GM03348 (cell line): ENCODE measurements at places on chromosomes 13 and 19.

DNA sequence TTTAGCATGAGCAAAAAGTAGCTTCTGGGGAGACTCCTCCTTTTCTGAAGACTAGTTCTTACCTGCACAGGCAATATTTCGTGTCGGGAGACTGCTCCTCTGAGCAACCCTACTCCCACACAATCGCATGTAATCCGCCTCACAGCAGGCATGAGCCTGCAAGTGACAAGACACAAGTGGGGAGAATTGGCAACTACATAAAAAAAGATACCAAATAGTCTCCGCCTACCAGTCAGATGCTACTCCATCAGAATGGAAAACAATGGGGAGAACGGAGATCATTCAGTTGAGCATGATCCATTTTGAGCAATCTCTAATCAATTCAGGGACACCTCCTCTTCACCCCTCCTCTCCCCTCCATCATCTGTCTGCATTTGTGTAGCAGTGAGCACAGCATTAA, 321.0 kb downstream of the COG6 start:
- DNase-seq: no peak

DNA sequence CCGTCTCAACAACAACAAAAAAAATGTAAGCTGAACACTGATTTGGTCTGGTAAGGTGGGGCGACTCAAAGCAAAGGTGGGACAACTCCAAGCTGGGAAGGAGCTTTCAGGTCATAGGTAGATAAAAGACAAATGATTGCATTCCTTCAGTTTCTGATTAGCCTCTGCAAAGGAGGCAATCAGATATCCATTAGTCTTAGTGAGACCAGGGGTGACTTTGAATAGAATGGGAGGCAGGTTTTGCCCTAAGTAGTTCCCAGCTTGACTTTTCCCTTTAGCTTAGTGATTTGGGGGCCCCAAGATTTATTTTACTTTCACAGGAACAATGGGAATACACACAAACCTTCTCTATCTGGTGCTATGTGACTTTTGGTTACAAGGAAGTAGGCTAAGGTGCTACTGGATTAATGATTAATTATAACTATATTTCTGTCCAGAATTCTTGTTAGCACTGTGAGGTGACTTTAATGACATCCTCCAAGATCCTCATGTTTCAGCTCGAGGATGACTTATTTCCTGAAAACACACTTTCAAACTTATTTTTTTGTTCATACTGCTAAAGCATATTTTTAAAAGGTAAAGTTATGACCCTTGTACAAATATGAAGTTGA, 10.6 kb upstream of the MTRF1 start:
- no peak for DNase-seq

DNA sequence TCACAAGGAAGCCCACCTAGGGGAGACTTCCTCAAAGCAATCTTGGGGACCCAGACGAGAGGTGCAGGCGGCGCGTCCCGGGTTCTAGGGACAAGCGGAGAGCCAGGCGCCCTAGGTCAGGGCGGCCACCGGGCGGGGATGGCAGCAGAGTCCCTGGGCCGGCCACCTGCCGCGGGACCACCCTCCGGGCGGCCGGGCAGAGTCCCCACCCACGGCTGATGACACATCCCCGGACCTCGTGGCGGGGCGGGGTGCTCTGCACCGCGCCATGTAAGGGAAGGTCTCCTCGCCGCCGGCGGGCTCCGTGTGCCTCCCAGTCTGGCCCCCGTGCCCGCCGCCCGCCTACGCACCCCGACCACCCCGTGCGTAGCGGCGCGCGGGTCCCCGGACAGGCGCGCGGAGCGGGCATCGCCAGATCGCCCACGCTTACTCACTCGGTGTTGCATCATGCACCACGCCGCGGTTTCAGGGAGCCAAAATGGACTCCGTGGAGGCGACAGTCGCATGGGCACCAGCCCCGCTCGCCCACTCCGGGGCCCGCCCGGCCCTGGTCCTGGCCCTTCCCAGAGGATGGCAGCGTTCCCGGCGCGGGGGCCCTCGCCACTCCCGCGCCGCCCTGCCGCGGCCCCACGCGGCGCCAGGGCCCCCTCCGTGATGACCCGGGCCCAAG, 643 bp downstream of the SLC7A1 start:
- peak; percentile 80 for DNase-seq

GRCh38 chr13:43805071-43805468, 18.3 kb upstream of the ENOX1 start:
- peak; percentile 77 for DNase-seq
